Activated CD8-positive, alpha-beta T cell treated with anti-CD3 and anti-CD28 coated beads for 36 hours (primary cell): ENCODE measurements at places on chromosomes 1 and 21. TPM values are rescaled to one million over a fixed set of nuclear protein-coding genes. Genes with fewer than 3 reads are reported as not detected.

DNA sequence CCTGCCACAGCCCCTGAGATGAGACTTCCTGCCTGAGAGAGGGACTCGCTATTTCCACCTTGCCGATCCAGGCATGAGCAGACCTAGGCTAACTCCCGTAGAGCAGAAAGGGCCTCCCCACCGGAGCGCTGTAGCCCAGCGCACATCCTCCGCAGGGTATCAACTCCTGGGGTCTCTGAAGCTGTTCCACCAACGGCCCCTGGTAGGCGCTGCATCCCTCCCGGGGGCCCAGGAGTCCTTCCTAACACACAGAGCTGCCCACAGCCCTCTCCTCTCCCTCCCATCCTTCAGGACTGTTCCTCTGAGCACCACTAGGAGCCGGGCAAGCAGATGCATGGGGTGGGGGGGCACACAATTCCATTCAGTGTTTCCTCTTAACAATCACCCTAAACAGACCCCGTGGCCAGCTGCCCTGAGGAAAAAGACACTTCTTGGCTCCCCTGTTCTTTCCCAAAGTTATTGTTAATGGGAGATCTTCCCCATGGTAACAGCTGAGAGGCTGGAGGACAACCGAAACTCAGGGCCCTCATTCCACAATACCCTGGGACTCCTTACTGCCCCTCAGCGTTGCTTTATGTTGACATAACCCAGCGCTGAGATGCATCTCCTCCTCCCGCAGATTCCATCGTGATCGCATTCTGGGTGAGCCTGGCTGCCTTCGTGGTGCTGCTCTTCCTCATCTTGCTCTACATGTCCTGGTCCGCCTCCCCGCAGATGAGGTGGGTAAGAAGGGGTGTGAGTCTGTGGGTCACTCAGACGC, 7.5 kb downstream of the MRAP start:
- no peak for DNase-seq

The TNFRSF1B gene
- 191 TPM for total RNA-seq

DNA sequence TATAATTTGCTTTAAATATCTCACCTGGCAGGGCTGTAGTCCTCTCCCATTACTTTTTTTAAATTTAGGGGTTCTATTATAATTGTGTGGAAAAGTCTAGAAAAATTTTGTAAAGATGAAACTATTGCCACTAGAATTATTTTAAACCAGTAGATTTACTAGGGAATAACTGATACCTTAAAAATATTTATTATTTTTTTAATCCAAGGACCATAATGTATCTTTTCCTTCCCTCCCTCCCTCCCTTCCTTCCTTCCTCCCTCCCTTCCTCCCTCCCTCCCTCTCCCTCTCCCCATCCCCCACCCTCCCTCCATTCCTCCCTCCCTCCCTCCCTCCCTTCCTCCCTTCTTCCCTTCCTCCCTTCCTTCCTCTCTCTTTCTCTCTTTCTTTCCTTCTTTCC, 90.5 kb downstream of the DNM3 start:
- DNase-seq: no peak

DNA sequence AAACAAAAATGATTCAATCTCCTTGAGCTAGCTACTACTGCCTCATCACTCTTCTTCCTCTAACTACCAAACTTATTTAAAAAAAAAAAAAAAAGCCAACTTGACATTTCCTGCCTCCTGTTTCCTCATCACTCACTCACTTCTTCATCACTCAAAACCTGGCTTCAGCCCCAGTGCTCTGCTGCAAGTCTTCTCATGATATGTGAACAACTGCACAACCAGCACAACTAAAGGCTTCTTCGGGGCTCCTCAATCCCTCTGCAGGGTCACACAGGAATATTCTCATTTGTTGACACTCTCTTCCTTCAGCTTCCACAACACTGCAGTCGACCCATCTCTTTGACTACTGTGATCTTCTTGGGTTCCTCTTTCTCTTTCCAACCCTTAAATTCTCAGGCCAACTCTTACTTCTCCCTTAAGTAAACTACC, 7.6 kb downstream of the MTF1 start:
- no peak for DNase-seq

The SLAMF6 gene
- total RNA-seq: 42.8 TPM

GRCh38 chr1:86636898-86637297, 67.5 kb upstream of the SH3GLB1 start:
- DNase-seq: no peak

GRCh38 chr21:39489380-39489924, 37.7 kb downstream of the SH3BGR start:
- DNase-seq: no peak

The GJA8 gene
- total RNA-seq: not detected

- no peak for DNase-seq
Measured at GRCh38 chr21:31360717-31361116, 16.7 kb upstream of the TIAM1 start.
